ENCODE measurements at places on chromosomes 11 and 22.

GRCh38 chr22:25569361-25569760, 4.9 kb downstream of the GRK3 start:
- DNase-seq, result no peak

DNA sequence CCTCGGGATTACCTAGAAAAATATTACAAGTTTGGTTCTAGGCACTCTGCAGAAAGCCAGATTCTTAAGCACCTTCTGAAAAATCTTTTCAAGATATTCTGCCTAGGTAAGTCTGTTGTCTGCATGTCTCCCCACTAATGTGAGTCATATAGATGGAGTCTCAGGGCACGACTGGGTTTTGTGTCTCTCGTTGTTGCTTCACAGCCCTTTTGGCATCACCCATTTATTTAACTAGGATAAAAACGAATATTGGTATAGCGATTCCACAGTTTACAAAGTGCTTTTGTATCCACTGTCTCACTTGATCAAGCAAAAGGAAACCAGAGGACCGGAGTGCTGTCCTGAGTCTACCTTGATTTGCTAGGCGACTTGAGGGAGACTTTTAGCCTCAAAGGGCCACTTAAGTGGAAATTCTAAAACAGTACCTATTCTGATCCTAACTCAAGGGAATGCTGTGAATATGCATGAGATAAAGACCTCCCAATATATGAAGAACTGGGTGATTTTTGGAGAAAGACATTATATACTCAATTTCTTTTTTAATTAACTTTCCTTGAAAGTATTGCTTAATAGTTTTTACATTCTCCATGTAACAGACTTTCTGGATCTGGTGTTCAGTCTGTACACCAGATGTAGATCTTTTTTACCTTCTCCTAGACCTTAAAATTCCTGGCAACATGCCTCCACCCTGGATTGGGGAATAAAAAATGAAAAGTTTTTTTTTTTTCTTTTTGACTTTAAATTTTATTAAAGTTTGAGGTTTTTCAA, 590 bp downstream of the NNMT start:
- DNase-seq, result no peak

DNA sequence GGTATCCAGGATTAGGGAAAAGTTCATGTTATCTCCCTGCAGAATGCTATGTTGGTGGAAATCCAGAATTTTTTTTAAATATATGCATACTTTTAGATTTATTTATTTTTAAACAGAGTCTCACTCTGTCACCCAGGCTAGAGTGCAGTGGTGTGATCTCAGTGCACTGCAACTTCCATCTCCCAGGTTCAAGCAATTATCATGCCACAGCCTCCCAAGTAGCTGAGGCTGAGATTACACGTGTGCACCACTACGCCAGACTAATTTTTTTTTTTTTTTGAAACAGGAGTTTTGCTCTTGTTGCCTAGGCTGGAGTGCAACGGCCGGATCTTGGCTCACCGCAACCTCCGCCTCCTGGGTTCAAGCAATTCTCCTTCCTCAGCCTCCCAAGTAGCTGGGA, 2.6 kb downstream of the PACSIN2 start:
- DNase-seq, result no peak

- DNase-seq, result no peak
These were observed 10.0 kb upstream of the MICAL2 start for GRCh38 chr11:12100429-12100828.

GRCh38 chr11:117934526-117935307, 5.5 kb upstream of the TMPRSS13 start:
- DNase-seq, result no peak

- no peak for DNase-seq
These were observed 165.6 kb downstream of the DBX1 start for GRCh38 chr11:19994672-19995071.

DNA sequence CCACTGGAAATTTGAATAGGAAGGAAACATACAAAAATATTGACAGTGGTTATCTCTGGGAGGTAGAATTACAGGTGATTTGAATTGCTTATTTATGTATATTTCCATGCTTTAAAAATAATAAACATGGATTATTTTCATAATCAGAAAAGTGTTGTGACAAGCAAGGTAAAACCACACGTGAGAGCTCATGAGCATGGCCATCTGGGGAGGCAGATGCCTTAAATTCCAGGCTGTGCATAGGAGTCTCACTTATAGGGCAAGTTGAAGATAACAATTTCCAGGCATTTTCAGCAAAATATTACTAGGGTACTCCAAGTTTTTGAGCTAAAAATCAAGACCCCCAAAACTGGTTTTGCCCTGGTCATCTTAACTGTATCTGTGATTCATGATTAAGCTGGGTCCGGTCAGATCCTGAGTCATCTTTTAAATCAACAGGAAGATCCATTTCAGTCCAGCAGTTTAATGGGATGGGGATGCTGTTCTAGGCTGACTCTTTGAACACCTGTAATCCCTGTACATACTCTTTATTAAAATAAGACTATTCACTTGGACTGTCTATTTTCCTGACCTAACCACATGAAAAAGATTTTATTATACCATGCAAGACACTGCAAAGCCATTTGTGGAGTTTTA, 115.8 kb upstream of the NARS2 start:
- DNase-seq, result no peak

DNA sequence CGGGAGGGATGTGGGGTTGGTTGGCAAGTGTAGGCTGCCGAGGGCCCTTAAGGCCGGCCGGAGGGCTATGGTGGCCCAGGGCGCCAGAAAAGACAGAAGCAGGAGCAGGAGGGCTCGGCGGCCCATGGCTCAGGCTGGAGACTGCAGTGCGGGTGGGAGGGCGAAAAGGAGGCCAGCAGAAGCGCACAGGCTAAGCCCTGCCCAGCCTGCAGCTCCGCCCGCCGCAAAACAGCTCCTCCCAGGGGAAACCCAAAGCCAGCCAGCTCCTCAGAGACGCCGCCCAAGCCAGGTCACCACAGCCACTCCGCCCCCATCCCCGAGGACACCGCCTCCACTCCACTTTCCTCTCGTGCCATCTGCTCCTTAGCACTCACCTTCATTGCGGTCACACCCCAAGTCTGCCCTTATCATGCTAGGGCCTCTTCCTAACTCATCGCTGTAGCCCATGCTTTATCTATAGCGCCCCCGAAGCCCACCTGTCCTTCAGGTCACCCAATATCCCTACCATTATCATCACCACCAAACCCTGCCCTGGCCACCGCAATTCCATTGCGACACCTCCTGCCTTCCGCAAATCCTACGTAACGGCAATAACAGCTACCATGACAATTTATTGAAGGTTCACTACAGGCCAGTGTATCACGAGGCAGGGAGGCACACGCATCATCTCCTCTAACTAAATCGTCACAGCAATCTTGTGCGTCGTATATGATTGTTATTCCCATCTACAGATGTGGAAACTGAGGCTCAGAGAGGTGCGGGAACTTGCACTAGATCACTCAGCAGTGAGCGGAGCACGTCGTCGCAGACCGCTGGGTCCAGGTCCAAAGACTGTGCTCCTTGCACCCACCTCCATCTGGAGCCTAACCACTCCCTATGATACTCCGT, at the start of gene PRCP:
Gene PRCP, minus strand, starts transcription at position 154 of the 888 bp plus-strand sequence. Its CDS starts 28 bp downstream, at position 126.
- DNase-seq, result peak; percentile 71

- no peak for DNase-seq
These were observed 17.2 kb downstream of the GLB1L3 start for GRCh38 chr11:134293119-134294113.

DNA sequence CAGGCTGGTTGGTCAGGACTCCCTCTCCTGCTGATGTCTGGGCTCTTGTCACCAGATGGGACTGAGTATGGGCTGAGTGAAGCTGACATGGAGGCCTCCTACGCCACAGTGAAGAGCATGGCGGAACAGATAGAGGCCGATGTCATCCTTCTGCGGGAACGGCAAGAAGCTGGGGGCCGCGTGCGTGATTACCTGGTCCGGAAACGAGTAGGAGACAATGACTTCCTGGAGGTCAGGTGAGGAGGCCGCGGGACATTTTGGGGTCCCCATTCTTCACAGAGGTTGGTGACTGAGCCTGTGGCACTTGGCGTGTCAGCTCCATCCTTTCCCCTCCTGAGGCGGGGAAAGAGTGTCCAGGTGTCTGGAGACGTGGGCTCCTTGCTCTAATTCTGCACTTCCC, 10.1 kb downstream of the GTPBP1 start:
- no peak for DNase-seq

- DNase-seq, result no peak
These were observed 812.8 kb downstream of the TBC1D22A start for GRCh38 chr22:47575291-47575690.

GRCh38 chr11:23336961-23337360, 476.7 kb upstream of the CCDC179 start:
- no peak for DNase-seq

DNA sequence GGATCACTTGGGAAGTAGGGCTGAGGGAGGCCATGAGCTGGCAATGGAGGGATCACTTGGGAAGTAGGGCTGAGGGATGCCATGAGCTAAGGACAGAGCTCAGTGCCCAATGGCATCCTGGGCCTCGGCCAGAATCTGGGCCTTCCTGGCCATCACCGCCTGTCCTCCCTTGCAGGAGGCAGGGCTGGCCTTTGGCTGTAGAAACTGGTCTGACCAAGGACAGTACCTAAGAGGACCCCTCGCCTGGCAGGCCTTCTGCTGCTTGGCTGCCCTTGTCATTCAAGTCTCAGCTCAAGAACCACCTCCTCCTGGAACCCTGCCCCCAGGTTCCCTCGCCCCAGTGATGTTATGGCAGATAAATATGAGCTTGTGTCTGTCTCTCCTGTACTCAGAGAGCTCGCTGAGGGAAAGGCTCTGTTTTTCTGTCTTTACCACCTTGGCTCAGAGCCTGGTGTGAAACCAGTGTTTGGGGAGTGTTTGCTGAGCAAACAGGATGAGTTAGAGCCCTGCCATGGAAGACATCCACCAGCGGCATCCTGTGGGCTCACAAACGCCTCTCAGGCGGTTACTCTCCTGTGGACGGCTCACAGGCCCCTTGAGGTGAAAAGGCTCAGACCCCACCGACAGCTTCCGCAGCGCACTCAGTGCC, 19.3 kb upstream of the RASL10A start:
- DNase-seq, result no peak

DNA sequence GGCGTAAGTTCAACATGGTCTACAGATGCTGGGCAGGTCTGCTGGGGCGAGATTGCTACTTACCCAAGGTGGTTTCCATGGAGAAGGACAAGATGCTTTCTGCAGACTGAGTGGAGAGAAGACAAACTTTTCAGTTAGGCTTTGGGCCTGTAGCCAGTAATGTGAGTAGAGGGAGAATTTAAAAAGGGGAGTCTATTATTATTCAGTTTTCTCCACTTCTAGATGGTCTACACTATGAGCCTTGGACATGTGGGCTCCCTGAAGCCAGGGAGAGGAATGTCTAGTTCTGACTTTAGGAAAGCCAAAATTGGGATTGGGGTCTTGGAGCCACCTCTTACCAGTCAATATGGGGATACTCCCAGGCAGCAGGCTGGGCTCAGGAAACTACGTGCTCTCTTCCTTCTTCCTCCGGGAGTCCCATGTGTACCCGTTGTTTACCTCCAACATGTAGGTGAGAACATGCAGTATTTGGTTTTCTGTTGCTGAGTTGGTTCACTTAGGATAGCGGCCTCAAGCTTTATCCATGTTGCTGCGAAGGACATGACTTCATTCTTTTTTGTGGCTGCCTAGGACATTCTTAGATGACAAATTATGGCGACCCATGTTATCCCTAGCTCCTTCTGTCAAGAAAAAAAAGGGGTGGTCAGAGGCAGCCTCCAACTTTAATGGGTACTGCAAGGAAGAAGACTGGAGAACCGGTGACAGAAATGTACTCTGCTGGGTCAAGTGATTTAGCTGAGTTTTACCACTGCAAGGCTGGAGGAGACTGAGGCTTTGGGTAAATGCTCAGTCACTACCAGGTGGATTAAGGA, 14.7 kb upstream of the ZNF280A start:
- no peak for DNase-seq

DNA sequence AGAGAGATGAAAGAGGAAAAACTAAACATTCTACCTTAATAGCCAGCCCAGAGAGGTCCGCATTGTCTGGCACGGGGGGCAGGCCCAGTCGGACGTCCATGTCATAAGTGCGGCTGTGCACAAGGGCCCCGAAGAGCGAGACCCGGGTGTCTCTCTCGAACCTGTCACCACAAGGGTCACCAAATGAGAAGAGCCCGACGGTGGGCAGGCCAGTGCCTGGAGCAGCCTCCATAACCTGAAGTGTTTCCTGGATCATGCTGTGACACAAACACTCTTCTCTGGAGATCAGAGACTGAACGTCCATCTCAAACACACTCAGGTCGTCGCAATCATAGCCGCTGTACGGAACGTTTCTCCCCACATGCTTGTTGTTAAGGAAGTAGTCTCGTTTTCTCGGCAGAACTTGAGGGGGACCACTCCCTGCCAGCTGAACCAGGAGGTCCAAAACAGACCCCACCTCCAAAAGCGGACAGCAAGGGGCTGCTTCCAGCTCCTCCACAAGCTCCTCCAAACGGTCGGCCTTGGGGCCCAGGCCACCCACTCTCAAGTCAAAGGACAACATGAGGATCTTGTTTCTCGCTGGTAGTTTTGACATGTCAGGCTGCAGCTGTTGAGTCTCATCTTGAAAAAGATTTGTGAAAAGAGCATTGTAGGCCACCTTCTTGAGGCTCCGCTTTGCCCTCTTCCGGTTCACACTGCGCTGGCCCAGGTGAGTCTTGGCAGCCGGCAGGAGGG, 971 bp downstream of the TUBGCP6 start:
- DNase-seq, result no peak

- DNase-seq, result no peak
These were observed 29.8 kb downstream of the B3GAT1 start for GRCh38 chr11:134382257-134382656.

- DNase-seq, result peak; percentile 65
These were observed 41.0 kb upstream of the MS4A8 start for GRCh38 chr11:60658409-60658808.

GRCh38 chr11:6542727-6543126, 45.6 kb downstream of the DNHD1 start:
- DNase-seq, result no peak

GRCh38 chr11:15941206-15941770, 415.1 kb downstream of the SOX6 start:
- DNase-seq, result no peak

DNA sequence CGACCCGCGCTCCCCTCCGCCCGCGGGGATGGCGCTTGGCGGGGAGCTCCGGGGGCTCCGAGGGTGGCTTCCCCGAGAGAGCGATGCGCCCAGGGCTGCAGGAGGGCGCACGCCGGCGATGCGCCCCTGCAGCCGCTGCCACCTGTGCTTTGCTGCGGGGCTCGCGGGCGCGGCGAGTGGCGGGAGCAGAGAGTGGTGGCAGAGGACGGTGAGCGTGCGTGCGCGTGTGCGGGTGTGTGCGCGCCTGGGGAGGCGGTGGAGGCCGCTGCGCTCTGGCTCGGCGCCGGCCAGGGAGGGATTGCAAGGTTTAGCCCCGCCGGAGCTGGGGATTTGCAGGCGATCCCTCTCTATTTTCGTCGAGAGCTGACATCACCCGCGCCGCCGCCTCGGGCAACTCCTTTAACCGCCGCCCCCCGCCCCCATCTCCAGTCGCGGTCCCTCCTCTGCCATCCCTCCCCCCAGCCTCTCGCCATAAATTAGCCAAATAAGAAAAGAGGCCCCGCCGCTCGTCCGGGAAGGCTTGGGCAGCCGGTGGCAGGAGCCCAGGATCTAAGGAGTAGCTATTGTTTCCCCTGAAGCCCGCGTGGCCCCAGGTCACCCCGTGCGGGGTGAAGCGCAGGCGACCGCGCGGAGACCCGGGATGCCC, at the start of gene SLC1A2:
Gene SLC1A2, minus strand, starts transcription at position 375 of the 646 bp plus-strand sequence. CDS start 592 bp downstream, outside the sequence.
- no peak for DNase-seq

- DNase-seq, result no peak
These were observed 365.0 kb upstream of the FAT3 start for GRCh38 chr11:91859666-91860065.

Data from NCI-H1930 (cell line).